Sigmoid colon (tissue), 7 donors: ENCODE measurements at places on chromosomes 11 and 22. TPM values are rescaled to one million over a fixed set of nuclear protein-coding genes. Genes with fewer than 3 reads are reported as not detected.
A peak's percentile ranks its signal among the peaks of the same experiment; 100 is the strongest.

The RPS6KB2 gene
- 70.2 TPM for total RNA-seq

The PDGFD gene
- 7.9 TPM for total RNA-seq

The ACTN3 gene
- under 0.01 TPM for total RNA-seq

The ZNF408 gene
- total RNA-seq = 10.3 TPM

The AP5B1 gene
- 6.6 TPM for total RNA-seq

The BAD gene
- 95.3 TPM for total RNA-seq

The CHST1 gene
- total RNA-seq = 1.4 TPM

- DNase-seq = no peak
These were observed 1.3 kb upstream of the PHETA2 start for GRCh38 chr22:42072606-42073330.

DNA sequence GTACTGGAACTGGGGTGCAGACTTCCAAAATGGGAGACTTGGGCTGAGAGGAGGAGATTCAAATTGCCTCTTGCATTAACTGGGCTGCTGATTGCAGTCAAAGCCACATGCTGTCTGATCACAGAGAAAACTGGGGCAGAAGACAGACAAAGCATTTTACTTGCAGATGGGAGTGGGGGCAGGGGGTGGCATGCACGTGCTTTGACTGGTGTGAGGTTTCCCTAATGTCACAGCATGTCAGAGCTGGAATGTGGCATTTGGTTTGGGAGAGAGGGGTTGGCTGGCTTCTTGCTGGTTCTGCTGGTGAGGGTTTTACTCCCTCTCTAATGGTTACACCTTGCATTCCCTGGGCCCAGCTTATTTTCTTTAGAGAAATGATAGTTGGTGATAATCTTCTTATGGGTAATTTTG, 2.9 kb downstream of the TUB start:
- no peak for DNase-seq

DNA sequence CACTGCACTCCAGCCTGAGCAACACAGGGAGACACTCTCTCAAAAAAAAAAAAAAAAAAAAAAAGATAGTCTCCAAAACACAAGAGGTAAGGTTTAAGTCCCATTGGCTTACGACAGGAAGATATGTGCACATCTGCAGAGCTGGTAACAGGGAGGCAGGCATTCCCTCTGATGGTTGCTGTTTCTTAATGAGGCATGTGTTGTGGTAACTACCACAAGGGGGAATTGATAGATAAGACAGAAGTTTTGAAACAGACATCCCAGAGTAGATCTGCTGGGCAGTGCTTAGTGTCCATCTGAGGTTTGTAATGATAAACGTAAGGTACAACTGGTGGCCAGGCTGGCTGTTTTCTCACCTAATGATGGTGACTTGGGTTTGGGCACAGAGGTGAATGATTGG, 4.7 kb downstream of the EIF1AD start:
- no peak for DNase-seq

- DNase-seq = peak; percentile 41
These were observed 233.3 kb downstream of the TBC1D22A start for GRCh38 chr22:46995501-46996360.

- no peak for DNase-seq
These were observed 35.9 kb upstream of the ZBED5 start for GRCh38 chr11:10893714-10894151.

DNA sequence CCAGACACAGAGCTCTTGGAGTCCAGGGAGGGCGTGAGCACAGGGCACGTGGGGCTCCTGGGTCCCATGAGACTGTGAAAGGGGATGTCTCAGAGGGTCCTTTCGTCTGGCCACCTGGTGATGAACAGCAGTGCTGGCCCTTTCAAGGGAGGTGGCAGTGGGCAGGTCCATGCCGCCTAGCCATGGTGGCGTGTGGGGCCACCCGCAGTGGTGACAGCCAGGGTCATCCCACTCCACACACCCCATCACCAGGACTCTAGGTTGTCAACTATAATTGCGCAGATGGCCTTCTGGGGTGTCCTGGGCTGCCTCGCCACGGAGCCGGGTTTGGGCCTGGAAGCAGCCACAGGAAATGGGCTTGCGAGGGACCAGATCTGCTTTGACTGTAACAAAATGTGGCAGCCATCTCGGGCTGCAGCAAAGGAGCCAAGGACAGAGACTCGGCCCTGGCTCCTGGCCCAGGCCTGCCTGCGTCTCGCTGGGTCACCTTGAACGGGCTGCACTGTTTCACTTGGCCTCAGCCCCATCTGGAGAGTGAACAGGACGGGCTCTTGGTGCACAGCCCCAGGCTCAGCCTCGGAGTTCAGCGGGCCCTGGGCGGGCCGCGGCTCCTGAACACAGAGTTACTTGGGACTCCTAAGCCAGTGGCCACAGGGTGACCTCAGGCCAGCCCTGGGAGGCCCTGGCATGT, 1350.5 kb downstream of the BRD1 start:
- DNase-seq = no peak

DNA sequence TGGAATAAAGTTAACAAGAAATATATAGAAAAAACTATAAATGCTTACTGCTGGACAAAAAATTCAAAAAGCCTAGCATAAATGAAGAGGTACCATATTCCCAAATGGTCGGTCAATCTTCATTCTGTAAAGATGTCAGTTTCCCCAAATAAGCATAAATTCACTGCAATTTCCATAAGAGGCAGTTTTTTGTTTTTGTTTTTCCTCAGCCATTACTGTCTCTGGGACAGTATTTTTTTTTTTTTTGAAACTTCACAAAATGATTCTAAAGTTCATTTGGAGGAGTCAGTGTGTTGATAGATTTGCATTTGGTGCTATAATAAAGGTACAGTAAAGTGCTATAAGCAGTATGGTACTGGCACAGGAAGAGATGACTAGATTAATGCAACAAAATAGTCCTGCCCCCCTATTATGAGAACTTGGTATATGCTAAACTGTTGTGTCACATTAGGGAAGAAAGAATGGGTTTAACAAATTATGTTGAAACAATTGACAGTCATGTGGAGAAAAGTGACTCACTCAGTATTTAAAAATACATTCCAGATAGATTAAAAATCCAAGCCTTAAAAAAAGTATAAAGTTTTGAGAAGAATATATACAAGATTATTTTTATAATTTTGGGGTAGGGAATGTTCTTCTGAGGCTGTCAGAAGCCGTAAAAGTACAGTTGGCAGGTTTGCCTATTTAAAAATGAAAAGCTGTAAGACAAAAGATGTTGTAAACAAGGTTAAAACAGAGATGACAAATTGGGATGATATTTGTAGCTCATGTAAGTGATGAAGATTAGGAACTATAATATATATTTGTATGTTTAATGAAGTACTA, 2.6 kb upstream of the FTH1 start:
- no peak for DNase-seq

- DNase-seq = no peak
These were observed 390.0 kb downstream of the NTM start for GRCh38 chr11:131760091-131761061.

DNA sequence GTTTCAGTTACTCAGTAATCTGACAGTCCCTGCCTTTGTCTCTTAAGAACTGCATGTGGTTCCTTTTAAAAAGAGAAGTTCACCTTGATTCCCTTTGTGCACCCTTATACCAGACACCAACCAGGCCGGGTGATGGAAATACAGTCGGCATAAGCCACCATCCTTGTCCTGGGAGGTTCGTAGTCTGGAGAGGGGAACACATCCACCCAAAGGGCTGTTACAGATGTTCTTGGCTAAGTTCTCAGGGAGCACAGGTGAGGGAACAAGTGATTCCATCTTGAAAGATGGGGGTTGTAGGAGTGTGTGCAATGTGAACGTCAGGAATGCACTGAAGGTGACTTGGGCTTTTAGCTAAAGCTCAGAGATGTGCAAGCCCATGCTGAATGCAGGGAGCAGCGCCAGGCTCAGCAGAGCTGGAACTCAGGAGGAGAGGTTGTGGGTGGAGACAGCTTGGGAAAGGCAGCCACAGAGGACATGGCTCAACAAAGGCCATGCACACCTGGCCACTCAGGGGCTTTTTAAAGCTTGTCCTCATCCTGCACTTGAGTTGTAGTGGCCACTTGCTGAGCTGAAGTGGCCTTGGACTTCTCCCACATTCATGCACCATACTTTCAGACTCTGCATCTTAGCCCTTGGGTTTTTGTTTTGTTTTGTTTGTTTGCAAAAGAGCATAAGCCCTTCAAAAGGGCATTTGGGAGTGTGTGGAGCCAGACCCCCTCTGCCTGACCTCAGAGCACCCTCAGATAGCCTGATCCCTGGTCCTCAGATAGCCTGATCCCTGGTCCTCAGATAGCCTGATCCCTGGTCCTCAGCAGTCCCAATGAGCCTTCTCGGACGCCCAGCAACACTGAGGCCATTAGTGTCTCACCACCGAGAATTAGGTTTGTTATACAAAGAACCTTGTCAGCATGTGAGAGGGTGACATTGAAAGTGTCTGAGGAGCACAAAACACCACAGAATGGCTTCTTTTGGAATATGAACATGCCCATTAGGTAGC, 12.7 kb upstream of the TMA7B start:
- DNase-seq = no peak

GRCh38 chr11:75077316-75077715, 19.4 kb downstream of the OR2AT4 start:
- no peak for DNase-seq

- DNase-seq = no peak
These were observed 12.9 kb upstream of the RHOD start for GRCh38 chr11:67043572-67044349.

GRCh38 chr11:57639321-57640067, 10.2 kb downstream of the YPEL4 start:
- DNase-seq = no peak

- no peak for DNase-seq
These were observed 38.2 kb upstream of the SESN3 start for GRCh38 chr11:95269036-95269819.

- DNase-seq = no peak
These were observed 18.1 kb downstream of the GAB4 start for GRCh38 chr22:16989915-16990314.

GRCh38 chr22:42347281-42347824, 76.9 kb upstream of the TCF20 start:
- no peak for DNase-seq

DNA sequence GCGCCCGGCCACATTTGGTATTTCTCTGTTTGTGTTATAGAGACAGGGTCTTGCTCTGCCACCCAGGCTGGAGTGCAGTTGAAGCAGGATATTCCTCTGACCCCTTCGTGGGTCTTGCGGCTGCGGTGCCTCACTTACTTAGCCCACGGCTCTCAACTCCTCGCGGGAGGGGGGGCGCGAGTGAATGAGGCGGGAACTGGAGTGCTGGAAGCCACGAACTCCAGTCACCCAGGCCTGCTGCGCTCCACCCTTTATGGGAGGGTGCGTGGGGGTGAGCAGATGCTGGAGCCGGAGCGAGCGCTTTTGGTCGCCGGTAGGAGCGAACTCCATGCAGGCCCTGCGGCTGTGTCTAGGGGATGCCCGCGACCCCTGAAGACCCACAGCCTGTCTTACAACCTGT, 1.8 kb downstream of the C11orf54 start:
- no peak for DNase-seq

DNA sequence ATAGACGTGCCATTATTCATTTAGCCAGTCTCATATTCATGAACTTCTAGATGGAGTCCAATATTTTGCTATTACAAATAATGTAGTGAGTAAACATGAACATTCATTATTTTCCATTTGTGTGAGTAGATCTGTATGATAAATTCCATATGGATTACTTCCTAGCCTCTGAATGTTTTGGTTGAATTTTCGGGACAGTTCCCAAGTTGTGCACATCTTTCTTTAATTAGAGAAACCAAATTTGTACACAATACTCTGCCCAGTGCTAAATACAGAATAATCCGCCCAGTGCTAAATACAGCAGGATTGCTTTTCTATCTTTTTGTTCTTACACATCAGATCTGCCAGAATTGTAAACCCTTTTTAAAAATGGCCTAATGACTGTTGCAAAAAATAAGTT, 17.1 kb upstream of the APLP2 start:
- DNase-seq = no peak

DNA sequence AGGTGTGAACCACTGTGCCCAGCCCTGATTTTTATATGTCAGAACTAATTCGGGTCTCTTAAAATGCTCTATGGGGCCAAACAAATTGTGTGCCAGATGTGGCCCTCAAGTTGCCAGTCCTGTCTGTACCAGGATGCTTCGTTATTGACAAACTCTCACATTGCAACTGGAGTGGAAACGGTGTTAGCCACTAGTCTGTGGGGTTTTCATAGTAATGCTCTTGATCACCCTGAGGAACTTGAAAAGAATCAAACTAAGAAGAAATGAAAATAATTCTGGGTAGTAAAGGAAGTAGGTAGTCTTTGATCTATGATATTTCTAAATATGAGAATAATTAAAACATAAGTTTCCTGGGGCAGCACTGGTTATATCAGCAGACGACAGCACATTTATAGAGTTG, 67.3 kb upstream of the ADSL start:
- DNase-seq = no peak

GRCh38 chr11:128407962-128408361, 179.4 kb downstream of the ETS1 start:
- DNase-seq = no peak

DNA sequence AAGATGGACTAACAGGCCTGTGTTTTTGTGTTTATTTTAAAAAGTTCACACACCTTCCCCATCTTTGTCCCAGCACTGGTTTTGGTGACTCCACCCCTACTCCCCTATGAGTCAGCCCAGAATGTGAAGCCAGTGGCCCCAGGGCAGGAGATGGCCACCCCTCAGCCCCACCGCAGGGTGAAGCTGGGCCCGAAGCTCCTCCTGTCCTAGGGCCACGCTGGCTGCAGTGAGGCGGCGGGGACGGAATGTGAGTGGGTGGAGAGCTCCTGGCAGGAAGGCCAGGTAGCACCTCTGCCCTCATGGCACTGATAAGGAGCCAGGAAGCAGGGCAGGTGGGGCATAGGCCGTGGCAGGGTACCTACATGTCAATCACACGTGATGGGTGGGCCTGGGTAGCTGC, 39.9 kb downstream of the SGSM3 start:
- DNase-seq = no peak

GRCh38 chr11:134531327-134532130, 119.5 kb upstream of the B3GAT1 start:
- DNase-seq = peak; percentile 50

GRCh38 chr11:88404391-88404790, 66.9 kb upstream of the CTSC start:
- no peak for DNase-seq

GRCh38 chr11:69652999-69653398, 12.0 kb downstream of the CCND1 start:
- no peak for DNase-seq

GRCh38 chr11:128739589-128739988, 45.7 kb downstream of the FLI1 start:
- no peak for DNase-seq

- DNase-seq = peak; percentile 77
These were observed at the start of gene CCND1 for GRCh38 chr11:69640995-69641581. CCND1 (plus strand) TSS chr11:69641156; CDS start chr11:69641314, 158 bp downstream.
